ENCODE measurements at places on chromosomes 11 and 22. TPM values are rescaled to one million over a fixed set of nuclear protein-coding genes. Genes with fewer than 3 reads are reported as not detected.

The GLYATL1 gene
- total RNA-seq = 4.0 TPM

The TMEM132A gene
- total RNA-seq = 18.7 TPM

The TSPAN32 gene
- not detected for total RNA-seq

The CD82 gene
- 35.1 TPM for total RNA-seq

The SCUBE2 gene
- total RNA-seq = 69.8 TPM

GRCh38 chr11:83093634-83094033 is 21.9 kb upstream of the RAB30 start:
- no peaks in the 10 kb centered on the region for H3K36me3 ChIP-seq
- no peaks in the 10 kb centered on the region for H3K27me3 ChIP-seq
- no peak overlapping the region for H3K27ac ChIP-seq

- DNase-seq = no peak
- H3K4me1 ChIP-seq = no peaks in the 10 kb centered on the region
- H3K4me3 ChIP-seq = no peak overlapping the region
- H3K36me3 ChIP-seq = no peaks in the 10 kb centered on the region
- no peaks in the 10 kb centered on the region for H3K27me3 ChIP-seq
Measured at GRCh38 chr22:50717709-50718351, 20.2 kb upstream of the ACR start.

- H3K36me3 ChIP-seq = no peaks in the 10 kb centered on the region
- H3K27me3 ChIP-seq = no peaks in the 10 kb centered on the region
- H3K27ac ChIP-seq = no peak overlapping the region
- no peak overlapping the region for H3K4me3 ChIP-seq
- no peak for DNase-seq
- no peaks in the 10 kb centered on the region for H3K4me1 ChIP-seq
Measured at GRCh38 chr22:30167296-30167695, 79.3 kb downstream of the LIF start.

DNA sequence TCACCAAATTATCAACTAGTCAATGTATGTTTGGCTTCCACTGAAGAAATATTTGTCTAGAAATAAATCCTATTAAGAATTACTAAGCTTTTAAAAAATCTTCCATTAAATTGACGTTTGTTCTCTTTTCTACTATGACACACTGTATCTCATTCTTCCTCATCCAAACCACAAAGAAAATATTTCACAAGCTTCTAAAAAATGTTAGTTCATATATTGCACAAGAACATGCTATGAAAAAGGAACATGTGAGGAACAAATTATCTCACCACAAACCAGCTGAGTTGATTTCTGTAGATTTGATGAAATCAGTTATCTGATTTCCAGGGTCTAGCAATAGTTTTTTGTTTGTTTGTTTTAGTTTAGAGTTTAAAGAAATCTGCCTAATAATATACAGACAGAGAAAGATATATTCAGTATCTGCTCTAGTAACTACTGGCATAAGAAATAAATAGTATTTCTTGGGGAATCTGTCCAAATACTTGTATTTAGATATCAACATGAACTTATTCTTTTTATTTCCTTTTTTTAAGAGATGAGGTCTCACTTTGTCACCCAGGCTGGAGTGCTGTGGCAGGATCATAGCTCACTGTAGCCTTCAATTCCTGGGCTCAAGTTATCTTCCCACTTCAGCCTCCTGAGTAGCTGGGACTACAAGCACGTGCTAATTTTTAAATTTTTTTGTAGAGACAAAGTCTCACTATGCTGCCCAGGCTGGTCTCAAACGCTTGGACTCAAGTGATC is 161.7 kb downstream of the ATG16L2 start:
- DNase-seq = no peak
- no peaks in the 10 kb centered on the region for H3K27me3 ChIP-seq
- H3K36me3 ChIP-seq = no peaks in the 10 kb centered on the region

DNA sequence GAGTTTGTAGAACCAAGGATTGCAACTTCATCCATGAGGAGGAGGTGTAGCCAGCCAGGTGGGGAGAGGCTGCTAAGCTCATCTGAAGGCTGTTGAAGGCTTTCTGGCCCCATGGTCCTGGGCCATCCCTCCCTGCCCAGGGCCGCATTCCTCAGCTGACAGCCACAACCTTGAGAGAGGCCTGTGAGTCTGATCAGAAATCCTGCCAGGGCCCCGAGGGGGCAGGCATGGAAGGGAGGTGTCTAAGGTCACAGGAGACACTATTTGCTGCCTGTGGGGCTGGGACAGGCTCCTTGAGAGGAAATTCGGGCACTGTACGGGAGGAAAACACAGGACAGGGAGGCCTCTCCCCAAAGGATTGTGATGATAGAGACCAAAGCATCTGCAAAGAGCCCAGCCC is 88.1 kb upstream of the IGLL5 start:
- H3K27ac ChIP-seq = no peak overlapping the region
- H3K4me1 ChIP-seq = no peaks in the 10 kb centered on the region
- no peak overlapping the region for H3K4me3 ChIP-seq
- H3K36me3 ChIP-seq = no peaks in the 10 kb centered on the region
- no peak for DNase-seq

- H3K4me3 ChIP-seq = no peak overlapping the region
- DNase-seq = no peak
- H3K27me3 ChIP-seq = no peaks in the 10 kb centered on the region
- no peaks in the 10 kb centered on the region for H3K36me3 ChIP-seq
- no peak overlapping the region for H3K27ac ChIP-seq
- H3K4me1 ChIP-seq = peaks cover 4% of the 10 kb centered on the region
Measured at GRCh38 chr11:47512701-47513100, 40.2 kb downstream of the CELF1 start.

DNA sequence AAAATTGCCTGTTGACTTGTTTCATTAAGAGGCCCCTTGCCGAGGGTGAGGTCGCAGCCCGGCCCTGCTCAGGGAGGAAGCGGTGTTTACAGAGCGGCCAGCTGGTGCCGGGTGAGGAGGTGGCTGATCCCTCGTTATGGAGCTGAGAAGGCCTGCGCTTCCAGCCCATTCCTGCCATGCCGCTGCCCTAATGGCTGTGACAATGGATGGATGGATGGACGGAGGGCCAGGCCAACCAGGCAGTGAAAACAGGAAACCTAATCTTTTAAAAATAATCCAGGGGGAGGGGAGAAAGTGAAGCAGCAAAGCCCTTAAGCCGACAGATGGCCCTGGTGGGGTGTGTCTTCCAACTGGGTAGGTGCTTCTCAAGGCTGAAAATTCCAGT is 38.5 kb downstream of the BCR start:
- DNase-seq = no peak
- no peaks in the 10 kb centered on the region for H3K27me3 ChIP-seq
- H3K4me3 ChIP-seq = no peak overlapping the region
- H3K27ac ChIP-seq = no peak overlapping the region
- H3K4me1 ChIP-seq = no peaks in the 10 kb centered on the region

GRCh38 chr11:64026575-64027205 is 9.0 kb upstream of the FLRT1 start:
- no peak overlapping the region for H3K4me3 ChIP-seq

- H3K4me3 ChIP-seq = no peak overlapping the region
- DNase-seq = no peak
Measured at GRCh38 chr22:35631597-35631996, 14.5 kb upstream of the MB start.

- H3K27me3 ChIP-seq = no peaks in the 10 kb centered on the region
- H3K27ac ChIP-seq = no peak overlapping the region
- H3K4me1 ChIP-seq = no peaks in the 10 kb centered on the region
- peaks cover 10% of the 10 kb centered on the region for H3K36me3 ChIP-seq
Measured at GRCh38 chr22:17096071-17096470, 11.3 kb downstream of the IL17RA start.

- no peak for DNase-seq
- H3K4me3 ChIP-seq = no peak overlapping the region
- no peaks in the 10 kb centered on the region for H3K4me1 ChIP-seq
- no peaks in the 10 kb centered on the region for H3K27me3 ChIP-seq
- no peak overlapping the region for H3K27ac ChIP-seq
Measured at GRCh38 chr11:116309446-116309845, 463.3 kb downstream of the BUD13 start.

GRCh38 chr22:49257551-49257961 is 570.1 kb downstream of the BRD1 start:
- H3K4me1 ChIP-seq = no peaks in the 10 kb centered on the region
- DNase-seq = no peak
- H3K27me3 ChIP-seq = peaks cover 2% of the 10 kb centered on the region
- no peak overlapping the region for H3K4me3 ChIP-seq

- no peaks in the 10 kb centered on the region for H3K36me3 ChIP-seq
- no peak overlapping the region for H3K27ac ChIP-seq
- no peak overlapping the region for H3K4me3 ChIP-seq
- no peaks in the 10 kb centered on the region for H3K4me1 ChIP-seq
- H3K27me3 ChIP-seq = peaks cover 12% of the 10 kb centered on the region
Measured at GRCh38 chr11:126997196-126997595, 3.4 kb downstream of the KIRREL3 start.

GRCh38 chr11:33731723-33732531 is 4.3 kb downstream of the CD59 start:
- DNase-seq = no peak
- H3K27ac ChIP-seq = no peak overlapping the region
- no peak overlapping the region for H3K4me3 ChIP-seq
- no peaks in the 10 kb centered on the region for H3K27me3 ChIP-seq
- H3K4me1 ChIP-seq = no peaks in the 10 kb centered on the region

- H3K4me1 ChIP-seq = peaks cover 10% of the 10 kb centered on the region
- no peak for DNase-seq
- peak overlapping the region; percentile 84 for H3K27ac ChIP-seq
- H3K27me3 ChIP-seq = no peaks in the 10 kb centered on the region
Measured at GRCh38 chr11:65096926-65097325, 912 bp downstream of the VPS51 start.

GRCh38 chr11:1152316-1153104 is 5.2 kb upstream of the MUC5AC start:
- no peak overlapping the region for H3K4me3 ChIP-seq
- no peak for DNase-seq
- no peaks in the 10 kb centered on the region for H3K4me1 ChIP-seq
- H3K36me3 ChIP-seq = no peaks in the 10 kb centered on the region
- no peak overlapping the region for H3K27ac ChIP-seq

All from prostate gland (tissue), 2 donors.